Anterior cingulate cortex (tissue), 58 donors: ENCODE measurements at places on chromosomes 6 and 20.

DNA sequence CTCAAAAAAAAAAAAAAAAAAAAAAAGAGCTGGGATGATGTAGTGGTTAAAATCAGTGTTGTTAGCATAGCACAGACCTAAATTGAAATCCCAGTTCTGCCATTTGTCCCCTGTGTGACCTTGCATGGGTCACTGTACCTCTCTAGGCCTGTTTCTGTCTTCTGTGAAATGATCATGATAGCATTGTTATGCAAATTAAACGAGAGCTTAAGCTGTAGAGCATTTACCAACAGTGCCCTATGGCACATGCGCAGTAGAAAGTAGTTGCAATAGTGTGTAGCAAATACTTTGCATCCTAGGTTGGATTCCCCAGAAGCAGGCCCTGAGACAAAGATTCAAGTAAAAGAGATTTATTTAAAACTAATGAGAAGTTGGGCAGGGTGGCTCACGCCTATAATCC, 7.3 kb downstream of the PSORS1C2 start:
- DNase-seq, result no peak

DNA sequence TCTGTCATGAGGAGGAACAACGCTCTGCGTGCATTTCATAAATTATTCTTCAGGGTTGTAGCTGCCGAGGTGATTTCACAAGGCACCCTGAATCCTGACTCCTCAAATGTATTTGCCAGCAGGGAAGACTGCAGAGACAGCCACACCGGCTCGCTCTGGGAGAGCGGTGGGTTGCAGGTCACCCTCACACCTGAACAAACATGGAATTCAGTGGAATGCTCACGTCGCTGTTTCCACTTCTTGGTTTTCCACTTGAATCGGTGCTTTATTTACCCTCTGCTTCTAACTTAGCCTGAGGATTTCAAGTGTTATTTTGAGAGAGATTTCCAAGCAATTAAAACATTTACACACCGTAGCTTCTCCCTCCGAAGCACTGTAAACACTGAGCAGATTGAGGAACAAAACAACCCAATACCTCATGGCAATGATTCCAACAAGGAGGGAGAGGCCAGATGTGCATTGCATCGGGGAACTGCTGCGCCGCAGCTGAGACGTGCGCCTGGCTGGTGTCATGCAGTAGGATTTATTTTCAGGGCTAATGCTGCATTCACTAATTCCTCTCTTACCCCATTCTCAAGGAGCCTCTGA, 59.5 kb upstream of the GGTLC1 start:
- no peak for DNase-seq

GRCh38 chr6:119340796-119341487, 8.6 kb downstream of the MAN1A1 start:
- no peak for DNase-seq

DNA sequence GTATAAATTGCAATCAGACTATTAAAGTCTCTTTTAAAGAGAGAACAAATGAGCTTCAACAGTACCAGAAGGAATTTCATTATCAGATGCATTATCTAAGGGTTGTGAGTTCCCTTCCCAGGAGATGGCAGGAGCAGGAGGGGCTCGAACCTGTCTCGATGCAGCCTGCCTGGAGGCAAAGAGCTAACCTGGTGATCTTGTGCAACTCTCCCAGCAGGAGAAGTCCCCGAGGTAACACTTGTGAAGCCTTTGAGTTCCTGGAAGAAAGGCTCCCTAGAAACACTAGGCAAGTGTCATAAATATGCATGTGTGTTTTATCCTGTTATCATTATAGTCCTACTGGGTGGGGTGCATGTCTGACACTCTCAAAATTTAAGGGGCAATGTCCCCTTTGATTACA, 232.2 kb upstream of the ARID1B start:
- DNase-seq, result no peak

DNA sequence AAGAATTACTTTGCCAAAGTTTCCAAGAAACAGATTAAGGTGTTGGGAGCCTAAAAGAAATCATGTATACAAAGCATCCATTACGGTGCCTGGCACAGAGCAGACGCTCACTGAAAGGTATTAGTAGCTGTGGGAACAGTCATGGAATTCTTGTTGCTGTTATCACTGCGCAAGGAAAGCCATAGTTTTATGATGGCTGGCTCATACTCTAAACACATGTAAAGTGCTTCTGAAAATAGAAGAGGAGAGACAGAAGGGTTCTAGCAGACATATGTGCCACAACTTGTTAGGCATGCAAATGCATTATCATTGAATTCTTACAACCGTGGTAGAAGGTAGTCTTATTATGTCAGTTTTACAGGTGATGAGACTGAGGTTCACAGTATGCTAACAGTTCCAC, 112.4 kb downstream of the TENT5A start:
- DNase-seq, result no peak

DNA sequence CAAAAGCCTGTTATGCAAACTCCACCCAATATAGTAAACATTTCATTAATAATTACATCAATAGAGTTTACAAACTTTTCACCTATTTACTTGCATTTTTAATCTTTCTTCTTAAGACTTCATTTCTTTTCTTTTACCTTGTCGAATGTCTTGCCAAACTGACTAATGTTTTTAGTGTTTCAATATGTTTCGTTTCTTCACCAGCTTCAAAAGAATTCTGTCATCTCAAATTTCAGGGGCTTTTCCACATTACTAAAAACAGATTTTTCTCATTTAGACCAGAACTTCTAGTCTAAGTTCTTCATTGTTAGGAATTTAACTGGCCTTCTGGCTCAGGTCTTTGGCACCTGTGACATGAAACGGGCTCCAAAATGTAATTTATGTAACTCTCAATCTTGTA, 196.5 kb downstream of the ARHGAP18 start:
- no peak for DNase-seq

DNA sequence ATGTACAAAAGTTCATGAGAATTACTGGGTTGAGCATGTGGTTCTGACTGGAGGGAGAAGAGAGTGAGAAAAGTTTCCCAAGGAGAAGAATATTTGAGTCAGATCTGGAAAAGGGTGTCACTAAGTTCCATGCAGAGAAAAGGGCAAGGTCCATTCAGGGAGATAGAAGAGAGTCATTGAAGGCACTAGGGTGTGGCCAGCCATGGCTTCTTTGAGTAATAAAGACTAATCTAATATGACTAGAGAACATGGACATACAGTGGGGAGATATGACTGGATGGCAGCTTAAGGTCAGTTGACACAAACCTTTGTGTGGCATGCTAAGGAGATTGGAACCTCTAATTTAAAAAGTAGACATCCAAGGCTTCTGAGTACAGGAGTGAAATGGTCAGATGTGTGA, 10.7 kb upstream of the SLC17A4 start:
- DNase-seq, result no peak

DNA sequence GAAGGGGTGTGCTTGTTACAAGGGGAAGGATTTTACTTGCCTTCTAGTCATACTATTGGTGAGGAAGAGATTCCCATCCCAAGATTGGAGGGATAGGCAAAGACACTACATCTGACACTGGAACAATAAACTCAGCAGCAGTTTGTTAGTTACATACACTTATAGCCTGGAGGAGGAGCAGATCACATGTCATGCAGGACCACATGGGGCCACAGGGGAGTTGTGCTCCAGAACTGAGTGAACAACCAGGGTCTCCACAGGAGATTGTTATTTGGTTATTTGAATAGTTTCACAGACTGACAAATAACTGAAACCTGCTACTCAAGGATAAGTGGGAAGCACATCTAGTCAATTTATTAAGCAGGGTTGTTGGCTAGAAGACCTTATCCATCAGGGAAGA, 559.4 kb upstream of the MANEA start:
- DNase-seq, result no peak

GRCh38 chr6:135440087-135440792, 57.3 kb downstream of the AHI1 start:
- DNase-seq, result no peak

DNA sequence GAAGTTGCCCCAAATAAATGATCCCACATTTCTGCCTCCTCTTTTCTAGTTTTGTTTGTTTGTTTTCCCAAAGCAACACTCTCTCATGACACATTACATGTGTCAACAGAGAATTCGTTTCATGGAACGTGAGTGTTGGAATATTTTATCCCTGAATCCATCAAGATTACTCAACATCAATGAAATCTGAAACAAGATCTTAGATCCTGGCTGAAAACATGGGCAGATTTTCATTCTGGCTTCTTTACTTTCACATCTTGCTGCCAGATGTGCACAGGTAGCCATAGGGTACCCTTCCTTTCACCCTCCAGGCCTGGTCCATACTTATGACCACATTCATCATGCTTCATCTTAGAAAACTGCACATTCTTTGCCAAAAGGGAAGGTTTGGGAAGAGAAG, 347.0 kb downstream of the DOK5 start:
- no peak for DNase-seq

DNA sequence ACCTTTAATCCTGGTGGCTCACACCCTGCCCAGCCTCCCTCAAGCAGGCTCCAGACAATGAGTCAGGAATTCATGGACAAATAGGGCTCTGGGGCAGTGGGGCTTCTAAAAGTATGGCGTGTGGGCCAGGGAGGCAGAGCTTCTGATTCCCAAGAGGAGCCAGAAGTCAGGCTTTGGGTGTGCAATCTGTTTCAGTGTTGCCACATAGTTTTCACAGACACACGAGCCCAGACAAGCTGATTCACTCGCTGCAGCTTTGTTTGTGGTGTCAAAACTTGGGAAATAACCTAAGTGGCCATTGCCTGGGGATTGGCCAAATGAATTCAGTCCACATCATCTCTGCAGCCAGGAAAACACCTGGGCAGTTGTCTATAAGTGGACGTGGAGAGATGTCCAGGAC, 9.2 kb downstream of the PEDS1 start:
- no peak for DNase-seq

DNA sequence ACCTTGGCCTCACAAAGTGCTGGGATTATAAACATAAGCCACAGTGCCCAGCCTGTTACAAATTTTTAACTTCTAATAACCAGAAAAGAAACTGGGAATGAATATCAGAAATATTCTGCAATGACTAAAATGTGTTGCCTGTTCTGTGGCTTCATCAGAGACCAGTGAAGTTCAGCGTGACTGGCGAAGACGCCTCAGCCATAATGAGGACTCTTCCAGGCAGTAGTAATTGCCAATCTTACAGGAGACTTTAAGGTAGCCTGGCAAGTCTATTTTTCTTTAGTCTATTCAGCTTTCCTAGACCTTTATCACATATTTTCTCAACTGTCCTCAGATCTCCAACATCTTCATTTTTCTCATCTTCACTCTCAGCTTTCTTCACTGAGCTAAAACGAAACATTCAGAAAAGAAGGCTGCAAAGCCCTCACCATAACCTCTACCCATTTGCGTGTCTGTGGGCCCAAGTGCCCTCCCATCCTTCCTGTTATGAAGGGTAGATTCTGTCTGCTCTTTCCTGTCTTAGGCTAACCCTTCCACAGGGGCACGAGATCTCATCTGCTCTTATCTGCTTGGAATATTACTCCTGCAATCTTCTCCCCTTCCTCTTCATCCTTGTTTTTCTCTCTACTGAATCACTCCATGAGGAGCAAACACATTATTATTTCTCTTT, 42.0 kb upstream of the OLIG3 start:
- no peak for DNase-seq

DNA sequence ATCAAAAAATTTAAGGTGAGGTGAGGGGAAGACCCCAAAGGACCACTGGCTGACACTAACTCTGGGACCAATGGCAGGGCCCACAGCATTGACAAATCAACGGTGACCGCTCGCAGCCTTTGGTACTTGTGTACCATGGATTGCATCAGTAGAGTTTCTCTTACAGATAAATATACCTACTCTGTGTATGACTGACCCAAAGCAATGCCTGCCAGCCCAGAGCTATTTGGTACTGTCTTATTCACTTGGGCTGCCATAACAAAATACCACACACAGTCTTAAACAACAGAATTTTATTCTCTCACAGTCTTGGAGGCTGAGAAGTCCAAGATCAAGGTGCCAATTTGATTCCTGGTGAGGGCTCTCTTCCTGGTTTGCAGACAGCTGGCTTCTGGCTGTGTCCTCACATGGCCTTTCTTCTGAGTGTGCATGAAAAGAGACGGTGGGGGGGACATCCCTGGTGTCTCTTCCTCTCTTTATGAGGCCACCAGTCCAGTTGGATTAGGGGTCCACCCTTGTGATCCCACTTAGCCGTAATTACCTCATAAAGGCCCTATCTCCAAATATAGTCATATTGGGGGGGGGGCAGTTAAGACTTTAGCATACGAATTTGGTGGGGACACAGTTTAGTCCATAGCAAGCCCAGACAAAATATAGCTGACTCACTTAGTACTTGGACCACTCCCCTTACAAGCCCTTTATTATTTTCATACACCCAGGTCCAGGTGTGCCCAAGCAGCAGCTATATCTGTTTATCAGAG, 336.3 kb downstream of the CD83 start:
- DNase-seq, result no peak

GRCh38 chr20:19347943-19348456, 135.6 kb downstream of the SLC24A3 start:
- DNase-seq, result no peak

DNA sequence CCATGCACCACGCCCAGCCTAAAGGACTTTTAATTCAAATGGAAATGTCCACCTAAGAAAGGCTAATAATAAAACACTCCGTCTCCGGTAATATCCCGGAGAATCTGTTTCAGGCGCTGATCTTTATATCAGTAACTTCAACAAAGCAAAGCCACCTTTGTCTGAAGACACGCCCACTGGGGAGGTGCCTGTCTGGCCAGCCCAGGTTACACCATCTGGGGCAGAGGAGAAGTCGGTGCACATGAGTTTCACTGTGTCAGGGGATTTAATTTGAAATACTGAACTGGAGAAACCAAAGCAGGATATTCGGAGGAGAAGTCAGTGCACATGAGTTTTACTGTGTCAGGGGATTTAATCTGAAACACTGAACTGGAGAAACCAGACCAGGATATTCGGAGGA, 9.4 kb downstream of the SERPINB6 start:
- no peak for DNase-seq

GRCh38 chr6:53148684-53149083, at the start of gene GCM1:
Gene GCM1, minus strand, starts transcription at chr6:53148841. Its CDS starts 3,209 bp downstream, at chr6:53145632.
- DNase-seq, result no peak

GRCh38 chr20:2151858-2152281, 50.2 kb downstream of the STK35 start:
- DNase-seq, result no peak

DNA sequence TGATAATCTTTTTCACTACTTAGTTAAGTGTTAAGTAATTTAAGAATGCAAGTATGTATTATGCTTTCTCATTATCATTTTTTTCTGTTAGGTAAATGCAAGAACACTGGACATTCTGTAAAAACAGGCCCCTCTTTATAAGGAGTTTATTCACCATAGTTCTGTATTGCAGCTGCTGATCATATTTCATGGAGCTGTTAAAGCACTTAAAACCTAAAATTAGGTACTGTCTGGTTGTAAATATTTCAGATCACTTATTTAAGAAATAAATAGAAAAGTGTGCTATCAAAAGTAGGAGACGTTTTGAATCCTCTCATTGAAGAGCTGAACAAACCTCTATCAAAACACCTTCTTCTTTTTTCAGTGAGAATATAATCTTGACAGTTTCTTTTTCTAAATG, 3.9 kb downstream of the EYA4 start:
- no peak for DNase-seq
